Hematopoietic multipotent progenitor cell treated with erythropoietin and hydrocortisone succinate and interleukin-3 and kit ligand, for 17 days (in vitro differentiated cells): ENCODE measurements at places on chromosomes 13 and 19.

DNA sequence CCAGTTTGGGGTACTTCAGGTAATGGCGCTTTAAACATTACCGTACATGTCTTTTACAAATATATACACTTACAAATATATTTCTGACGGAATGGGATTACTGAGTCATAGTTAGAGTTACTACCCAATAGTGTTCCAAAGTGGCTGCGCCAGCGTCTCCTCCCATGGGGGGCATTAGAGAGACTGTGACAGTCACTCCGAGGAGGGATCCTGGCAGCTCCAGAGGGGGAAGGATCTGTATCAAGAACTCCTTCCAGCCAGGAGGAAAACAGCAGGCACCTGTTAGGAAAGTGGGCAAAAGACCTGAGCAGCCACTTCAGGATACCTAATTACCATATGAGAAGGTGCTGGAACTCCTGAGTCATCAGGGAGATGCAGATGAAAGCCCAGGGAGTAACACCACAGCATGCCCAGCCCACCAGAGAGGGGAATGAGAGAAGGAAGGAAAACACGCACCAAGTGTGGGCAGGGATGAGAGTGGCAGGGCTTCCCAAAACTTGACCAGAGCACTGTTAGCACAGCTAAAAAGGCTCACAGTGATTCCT lies 52.9 kb downstream of the SLC7A9 start:
- no peak for DNase-seq

- peak; percentile 43 for DNase-seq
Observed at GRCh38 chr19:16112778-16113177, 1.1 kb downstream of the RAB8A start.

DNA sequence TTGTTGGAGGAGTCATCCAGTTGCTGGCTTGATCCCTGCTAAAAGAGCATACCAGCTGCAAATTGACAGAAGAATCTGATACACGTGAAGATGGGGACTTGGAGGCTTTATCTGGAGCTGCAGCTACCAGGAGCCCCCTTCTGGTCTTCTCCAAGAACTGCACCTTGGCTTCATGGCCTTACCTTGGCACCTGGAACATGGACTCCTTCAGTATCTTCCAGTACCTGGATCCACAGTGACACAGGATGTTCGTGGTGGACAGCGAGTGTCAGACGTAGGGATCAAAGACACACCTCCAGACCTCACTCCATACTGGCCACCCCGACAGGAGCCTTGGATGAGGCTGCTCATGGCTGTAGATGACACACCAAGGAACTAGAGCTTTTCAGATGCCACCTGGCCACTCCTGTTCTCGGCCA lies 9.9 kb upstream of the ACSBG2 start:
- peak; percentile 79 for DNase-seq

GRCh38 chr19:17264641-17264979 lies at the start of gene USHBP1:
Gene USHBP1, minus strand, starts transcription at chr19:17264745. Its CDS starts 446 bp downstream, at chr19:17264299.
- DNase-seq = no peak

DNA sequence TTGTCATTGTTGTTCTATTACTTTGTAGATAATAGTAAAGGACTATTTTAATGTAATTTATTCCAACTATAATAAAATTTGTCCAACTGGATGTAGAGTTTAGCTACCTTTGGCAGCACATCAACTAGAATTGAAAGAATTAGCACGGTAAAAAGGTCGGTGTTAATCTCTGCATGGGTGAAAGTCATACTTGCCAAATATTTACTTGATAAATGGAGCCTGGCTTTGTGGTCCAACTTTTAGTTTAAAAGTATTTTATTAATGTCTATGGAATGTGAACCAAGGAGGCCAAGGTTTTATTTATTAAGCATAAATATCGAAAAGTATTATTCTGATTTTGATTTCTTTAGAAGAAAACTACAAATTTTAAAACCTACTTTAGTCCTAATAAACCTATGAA lies 1389.0 kb downstream of the PCDH9 start:
- DNase-seq = no peak

DNA sequence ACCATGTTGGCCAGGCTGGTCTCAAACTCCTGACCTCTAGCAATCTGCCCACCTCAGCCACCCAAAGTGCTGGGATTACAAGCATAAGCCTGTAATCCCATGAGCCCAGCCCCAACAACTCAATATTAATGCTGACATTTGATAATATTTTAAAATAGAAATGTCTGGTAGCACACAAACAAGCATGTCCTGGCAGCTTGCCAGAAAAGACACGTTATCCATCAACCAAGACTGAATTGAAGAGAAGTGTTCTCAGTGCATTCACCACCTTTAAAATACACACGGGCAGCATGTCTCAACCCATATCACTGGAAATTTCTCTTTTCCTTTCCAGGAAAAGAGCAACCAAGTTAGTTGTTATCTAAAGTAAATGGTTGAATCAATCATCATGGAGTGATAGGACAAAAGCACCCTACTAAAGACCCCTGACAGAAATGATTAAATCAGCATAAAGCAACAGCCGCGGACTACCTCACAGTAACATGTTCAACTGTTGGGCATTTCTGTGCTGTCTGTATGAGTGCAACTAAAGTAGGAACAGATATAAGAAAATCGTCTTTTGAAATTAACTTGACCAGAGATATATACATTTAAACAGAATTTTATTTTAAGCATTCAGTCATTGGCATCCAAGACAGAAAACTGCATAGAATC lies 25.0 kb downstream of the LHFPL6 start:
- DNase-seq = no peak
